ENCODE measurements at places on chromosomes 1 and 21. TPM values are rescaled to one million over a fixed set of nuclear protein-coding genes. Genes with fewer than 3 reads are reported as not detected.

Gene RIMS3
- total RNA-seq: 3.1 TPM

- DNase-seq: no peak
Observed at GRCh38 chr1:41536361-41536802, 51.9 kb upstream of the EDN2 start.

Gene B3GALT2
- total RNA-seq: not detected

Gene TRAF3IP3
- not detected for total RNA-seq
